Nucleus accumbens (tissue), 56 donors: ENCODE measurements at places on chromosomes 2 and 18.

GRCh38 chr2:40820319-40820718 lies 368.4 kb upstream of the SLC8A1 start:
- DNase-seq: no peak

DNA sequence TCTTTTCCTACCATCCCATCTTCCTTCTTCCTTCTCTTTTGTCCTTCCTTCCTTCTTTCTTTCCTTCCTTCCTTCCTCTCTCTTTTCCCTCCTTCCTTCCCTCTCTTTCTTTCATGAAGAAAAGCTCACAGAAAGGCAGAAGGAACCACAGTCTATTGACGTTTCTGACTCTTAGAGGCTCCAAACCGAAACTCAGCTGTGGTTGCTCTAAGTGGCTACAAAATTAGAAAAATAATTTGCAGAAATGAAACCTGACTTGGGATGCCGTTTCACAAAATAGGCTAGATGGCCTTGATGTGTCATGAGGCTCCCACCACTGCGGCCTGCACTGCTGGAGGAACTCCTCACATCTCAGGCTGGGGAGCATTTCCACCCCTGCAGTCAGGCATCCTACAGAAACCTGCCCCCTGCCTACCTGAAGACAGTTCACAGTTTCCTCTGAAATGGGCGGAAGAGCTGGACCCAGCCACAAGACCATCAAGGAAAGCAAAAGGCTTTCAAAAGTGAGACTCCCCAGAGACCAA lies 165.6 kb downstream of the SMAD7 start:
- DNase-seq: no peak

- no peak for DNase-seq
Measured at GRCh38 chr2:197239434-197239833, 71.1 kb downstream of the ANKRD44 start.

- DNase-seq: no peak
Measured at GRCh38 chr2:110662560-110662959, 15.3 kb downstream of the BUB1 start.

DNA sequence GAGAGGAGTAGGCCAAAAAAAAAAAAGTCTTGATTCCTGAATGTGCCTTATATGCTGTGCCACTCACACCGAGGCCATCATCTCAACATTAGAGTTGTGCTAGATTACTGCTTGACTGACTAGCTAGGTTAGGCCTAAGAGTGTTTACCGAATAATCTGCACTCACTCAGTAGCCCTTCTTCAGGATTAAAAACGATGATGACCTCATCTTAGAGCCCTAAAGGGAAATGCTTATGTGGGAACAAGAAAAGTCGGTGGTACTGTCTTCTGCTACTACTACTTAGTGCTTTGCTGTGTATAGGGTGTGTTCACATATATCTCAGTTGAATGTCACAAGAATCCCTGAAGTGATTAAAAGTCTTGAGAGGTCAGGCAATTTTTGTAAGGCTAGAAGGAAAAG lies 54.3 kb downstream of the THOC1 start:
- DNase-seq: no peak

DNA sequence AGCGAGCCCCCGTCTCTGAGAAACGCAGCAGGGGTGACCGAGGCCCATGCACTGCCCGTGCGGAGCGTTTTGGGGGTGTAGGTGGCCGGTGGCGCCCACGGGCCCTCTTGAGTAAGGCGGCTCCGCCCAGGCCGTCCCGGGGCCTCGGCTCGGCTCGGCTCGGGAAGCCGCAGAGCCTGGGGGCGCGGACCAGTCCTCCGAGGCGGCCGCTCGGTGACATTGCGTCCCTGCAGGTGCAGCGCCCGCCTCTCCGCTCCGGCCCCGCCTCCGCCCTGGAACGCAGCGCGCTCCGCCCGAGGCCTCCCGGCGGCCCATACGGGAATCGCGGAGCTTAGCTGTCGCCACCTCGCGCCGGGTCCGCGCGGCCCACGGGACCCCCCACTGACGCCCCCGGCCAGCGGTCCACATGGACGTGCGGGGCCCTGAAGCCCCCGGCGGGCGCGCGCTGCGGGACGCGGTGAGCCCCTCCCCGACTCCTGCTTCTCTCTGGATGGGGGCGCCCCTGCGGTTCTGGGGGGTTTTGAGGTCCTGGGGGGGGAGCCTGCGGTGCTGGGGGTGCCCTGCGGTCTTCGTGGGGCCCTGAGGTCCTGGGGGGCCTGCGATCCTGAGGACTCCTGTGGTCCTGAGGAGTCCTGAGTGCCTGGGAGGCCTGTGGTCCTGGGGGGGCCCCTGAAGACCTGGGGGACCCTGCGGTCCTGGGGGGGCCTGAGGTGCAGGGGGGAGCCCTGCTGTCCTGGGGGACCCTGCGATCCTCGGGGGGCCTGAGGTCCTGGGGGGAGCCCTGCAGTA lies at the start of gene HSBP1L1:
Gene HSBP1L1 (plus strand): TSS at position 314 of the 789 bp plus-strand sequence. CDS start 93 bp downstream, at position 407.
- DNase-seq: no peak

DNA sequence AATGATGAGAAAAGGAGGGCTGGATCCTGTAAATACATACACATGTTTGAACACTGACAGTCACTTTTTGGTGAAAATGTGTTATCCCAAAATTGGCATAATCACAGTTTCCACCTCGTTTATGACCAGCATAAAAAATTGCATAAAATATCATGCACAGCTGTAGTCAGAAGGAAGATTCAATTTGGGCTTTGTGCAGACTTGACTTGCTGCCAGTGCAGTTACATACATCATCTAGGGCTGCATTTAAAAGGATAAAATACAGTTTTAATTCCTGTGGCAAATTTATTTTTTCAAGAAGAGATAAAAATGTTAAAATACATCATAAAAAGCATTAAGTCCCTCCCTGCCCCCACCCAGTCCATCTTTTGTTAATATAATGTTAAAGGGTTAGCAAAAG lies 103.8 kb downstream of the VWC2L start:
- DNase-seq: no peak

- no peak for DNase-seq
Measured at GRCh38 chr2:200380091-200380561, 73.6 kb downstream of the SPATS2L start.

- no peak for DNase-seq
Measured at GRCh38 chr2:423479-423878, 135.6 kb upstream of the ALKAL2 start.

- no peak for DNase-seq
Measured at GRCh38 chr2:238895361-238895882, 47.5 kb downstream of the TWIST2 start.

DNA sequence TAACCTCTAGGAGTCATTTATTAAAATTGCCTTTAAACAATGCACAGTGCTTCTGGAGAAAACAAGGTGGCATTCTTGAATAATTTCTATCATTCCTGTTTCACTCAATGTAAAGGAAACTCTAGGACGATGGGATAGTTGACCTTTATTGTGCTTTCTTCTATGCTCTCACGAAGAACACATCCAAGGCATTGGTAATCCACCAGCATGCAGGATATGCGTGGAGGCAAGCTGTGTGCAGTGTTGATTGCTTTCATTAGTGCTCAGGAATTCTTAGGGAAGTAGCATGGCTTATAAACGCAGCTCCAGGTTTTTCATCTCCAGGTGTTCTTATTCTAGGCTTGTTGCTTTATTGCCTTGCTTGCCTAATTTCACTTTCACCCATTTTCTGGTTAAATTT lies 58.4 kb upstream of the CAVIN2 start:
- DNase-seq: no peak

- DNase-seq: no peak
Measured at GRCh38 chr18:49865401-49865800, 52.1 kb upstream of the ACAA2 start.

DNA sequence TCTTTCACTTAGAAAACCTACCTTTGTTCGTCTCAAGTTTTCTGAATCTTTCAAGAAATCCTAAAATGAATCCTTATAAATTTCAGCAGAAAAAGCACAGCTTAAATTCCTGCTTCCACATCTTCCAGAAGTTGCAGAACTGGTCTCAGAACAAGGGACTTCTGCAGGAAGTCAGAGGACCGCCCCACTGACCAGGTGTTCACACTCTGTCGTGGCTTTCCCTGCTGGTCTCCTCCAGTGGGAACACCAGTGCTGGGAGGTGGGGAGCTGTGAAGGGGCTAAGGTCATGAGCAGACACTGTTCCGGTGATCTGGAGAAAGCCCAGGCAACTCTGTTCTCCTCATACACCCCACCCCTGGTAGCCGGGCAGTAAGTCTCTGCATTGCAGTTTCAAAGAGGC lies 3.5 kb downstream of the FAM110C start:
- DNase-seq: no peak

DNA sequence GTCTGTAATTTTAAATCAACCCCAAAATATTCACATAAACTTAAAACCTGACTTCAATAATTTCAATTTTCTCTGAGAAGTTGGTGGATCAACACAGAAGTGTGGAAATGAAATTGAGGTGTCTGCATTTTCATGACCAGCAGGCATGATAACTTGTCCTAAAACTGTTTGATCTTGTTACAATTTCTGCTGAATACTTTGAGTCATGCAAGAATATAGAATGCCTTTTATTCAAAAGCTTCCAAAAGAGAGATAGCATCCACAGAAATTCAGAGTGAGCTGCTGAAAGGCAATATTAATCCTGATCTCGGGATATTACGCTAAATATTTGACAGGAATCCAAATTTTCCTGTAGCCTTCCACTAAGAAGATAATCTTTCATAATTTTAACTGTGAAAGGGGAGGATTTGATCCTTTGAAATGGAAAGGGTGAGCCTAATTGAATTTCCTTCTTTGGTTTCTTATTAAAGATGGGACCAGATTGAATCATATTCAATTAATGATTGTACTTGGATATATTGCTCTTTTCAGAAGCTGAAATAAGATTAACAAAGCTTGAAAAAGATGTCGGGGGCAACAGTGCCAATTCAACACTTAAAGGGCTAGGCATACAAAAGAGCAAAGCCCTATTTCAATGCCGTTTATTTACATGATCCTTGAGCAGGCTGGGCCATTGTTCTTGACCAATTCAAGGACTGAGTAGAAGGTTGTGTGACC lies 129.3 kb downstream of the NCKAP5 start:
- DNase-seq: no peak

GRCh38 chr18:12034241-12035100 lies 53.2 kb downstream of the IMPA2 start:
- no peak for DNase-seq

DNA sequence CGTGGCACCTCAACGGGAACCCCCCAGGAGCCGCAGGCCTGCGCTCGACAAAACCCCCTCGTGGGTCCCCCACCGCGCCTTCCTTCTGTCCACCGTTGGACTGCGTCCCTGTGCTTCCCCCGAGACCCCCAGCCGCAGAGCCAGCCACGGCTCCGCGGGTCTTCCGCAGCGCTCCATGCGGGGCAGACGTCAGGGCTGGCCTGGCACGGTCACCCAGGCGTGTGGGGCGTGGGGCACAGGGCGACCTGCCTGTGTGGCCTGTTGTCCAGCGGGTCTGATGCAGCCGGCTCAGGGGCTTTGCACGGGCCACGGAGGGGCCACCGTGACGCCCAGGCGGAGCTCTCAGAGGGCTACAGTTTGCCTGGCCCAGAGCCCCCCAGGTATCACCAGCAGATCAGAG lies 11.0 kb downstream of the NFATC1 start:
- no peak for DNase-seq

- no peak for DNase-seq
Measured at GRCh38 chr2:152568531-152568930, 148.7 kb downstream of the PRPF40A start.

DNA sequence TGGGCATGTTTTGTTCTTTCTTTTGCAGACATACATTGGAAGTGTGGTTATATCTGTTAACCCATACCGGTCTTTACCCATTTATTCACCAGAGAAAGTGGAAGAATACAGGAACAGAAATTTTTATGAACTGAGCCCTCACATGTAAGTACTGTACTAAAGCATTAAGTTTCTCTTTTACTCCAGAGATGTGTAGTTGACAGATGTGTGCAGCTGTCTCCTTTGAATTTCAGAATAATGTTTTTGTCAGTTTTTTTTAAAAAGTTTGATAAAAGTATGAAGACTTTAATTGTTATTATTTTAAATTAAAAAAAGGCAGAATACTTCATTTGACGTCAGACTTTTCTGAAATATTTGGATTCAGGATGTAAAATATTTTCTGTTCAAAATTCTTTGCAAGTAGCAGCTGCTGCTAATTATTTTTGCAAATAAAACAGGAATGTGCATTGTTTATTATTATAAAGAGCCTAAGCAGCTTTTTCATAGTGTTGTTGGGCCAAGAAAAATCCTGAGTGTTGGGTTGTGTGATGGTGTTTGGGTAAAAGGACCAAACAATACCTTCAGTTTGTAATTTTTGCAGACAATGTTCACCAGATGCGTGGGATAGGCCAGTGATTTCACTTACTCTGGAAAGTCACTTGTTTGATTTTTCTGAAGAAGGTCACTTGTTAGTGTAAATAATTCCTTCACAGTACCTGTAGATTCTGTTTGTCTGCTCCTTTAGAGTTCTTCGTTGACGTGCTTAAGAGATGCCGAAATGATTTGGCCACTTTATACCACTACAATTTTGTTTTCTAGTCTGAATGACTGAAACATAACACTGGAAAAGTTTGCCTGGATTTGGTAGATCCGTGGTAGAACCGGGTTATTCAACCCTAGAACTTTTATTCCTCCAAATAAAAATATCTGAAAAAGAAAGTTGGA lies 51.1 kb downstream of the MYO1B start:
- no peak for DNase-seq

GRCh38 chr2:177207101-177207500 lies 5.5 kb upstream of the HNRNPA3 start:
- DNase-seq: no peak

GRCh38 chr2:133063775-133064174 lies 393.8 kb upstream of the LYPD1 start:
- DNase-seq: no peak

- DNase-seq: peak; percentile 46
Measured at GRCh38 chr2:121095257-121096080, 189.5 kb downstream of the TFCP2L1 start.

- DNase-seq: no peak
Measured at GRCh38 chr2:98367721-98368120, 21.5 kb downstream of the CNGA3 start.

- DNase-seq: no peak
Measured at GRCh38 chr18:54090856-54091255, 133.6 kb downstream of the MBD2 start.

DNA sequence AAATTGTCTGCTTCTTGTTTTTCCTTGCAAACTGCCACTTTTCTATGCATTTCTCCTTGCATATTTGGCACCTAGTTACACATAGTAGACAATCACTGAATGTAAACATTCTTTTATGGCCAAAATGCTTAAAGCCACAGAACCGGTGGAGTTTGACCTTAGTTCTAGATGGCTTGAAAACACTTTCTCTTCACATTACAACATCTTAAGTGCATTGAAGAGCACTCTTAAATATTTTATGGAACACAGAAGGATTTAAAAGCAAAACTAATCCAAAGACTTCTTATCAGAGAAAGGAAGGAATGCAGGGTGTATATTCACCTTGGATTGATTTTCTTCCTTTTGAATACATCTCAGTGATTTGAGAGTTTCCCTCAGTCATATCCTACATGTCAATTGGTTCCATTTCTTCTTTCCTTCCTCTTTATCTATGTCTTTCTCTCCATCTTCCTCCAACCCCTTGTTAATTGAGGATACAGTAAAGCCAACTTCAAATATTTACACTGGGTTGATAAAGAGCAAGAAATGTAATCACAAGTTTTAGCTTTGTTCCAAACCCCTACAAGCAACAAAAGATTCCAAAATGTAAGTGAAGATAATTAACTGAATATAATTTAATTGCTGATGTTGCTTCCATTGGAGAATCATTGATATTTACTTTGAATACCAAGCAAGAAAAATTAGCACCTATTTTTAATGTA lies 548.0 kb downstream of the CNTNAP5 start:
- no peak for DNase-seq

- DNase-seq: no peak
Measured at GRCh38 chr2:219247678-219248642, 2.7 kb downstream of the STK16 start.
